ENCODE measurements at places on chromosomes 11 and 22.

DNA sequence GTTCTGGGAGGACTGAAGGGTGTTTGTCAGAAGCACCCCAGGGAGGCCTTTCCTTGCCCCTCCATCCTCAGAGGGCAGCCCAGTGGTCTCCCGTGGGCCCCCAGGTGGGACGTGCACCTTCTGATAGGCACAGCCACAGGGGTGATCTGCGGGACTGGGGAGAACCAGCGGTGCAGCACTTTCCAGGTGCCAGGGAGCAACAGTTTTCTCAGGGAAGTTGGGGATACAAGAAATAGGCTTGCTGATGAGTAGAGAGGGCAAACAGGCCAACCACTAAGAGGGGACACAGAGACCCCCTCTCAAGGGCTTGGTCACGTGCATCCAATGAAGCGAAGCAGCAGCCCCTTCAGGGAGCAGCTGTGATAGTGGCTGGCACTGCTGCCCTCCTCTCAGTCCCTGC is 107.1 kb upstream of the BID start:
- DNase-seq: no peak

DNA sequence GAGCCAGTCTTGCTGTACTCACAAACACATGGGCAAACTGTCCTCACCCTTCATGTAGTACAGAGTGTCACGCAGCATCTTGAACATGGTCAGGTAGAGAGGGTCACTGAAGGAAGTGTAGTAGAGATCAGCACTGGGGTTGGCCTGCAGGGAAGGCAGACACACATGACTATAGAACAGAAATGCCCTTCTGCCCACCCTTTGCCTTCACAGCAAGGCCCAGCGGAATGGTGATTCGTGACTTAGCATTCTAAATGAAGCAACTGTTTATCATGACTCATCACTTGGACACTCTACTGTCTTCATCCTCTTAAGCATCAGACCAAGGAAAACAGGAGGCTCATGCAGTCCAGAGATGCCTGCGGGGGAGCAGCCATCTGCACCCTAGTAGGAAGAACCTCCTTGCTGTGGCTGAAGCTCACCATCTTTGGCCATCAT is 33.4 kb downstream of the SERPIND1 start:
- no peak for DNase-seq

- no peak for DNase-seq
Observed at GRCh38 chr11:95566211-95566610, 223.4 kb downstream of the FAM76B start.

DNA sequence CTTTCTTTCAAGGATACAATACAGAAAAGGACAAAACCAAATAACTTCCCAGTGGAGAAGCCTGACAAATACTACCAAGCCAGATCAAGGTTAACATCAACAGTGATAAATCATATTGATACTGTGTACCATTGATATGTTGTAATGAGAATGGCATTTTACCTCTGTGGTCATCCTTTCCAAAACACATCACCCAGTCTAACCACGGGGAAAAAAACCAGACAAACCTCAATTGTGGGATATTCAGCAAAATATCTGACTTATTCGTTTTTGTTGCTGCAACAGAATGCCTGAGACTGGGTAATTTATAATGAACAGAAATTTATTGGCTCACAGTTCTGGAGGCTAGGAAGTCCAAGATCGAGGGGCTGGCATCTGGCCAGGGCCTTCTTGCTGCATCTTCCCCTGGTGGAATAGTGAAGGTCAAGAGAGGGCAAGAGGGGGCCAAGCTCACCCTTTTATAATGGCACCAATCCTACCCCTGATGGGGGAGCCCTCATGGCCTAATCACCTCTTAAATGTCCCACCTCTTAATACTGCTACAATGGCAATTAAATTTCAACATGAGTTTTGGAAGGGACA is 66.1 kb downstream of the FAM76B start:
- DNase-seq: no peak

DNA sequence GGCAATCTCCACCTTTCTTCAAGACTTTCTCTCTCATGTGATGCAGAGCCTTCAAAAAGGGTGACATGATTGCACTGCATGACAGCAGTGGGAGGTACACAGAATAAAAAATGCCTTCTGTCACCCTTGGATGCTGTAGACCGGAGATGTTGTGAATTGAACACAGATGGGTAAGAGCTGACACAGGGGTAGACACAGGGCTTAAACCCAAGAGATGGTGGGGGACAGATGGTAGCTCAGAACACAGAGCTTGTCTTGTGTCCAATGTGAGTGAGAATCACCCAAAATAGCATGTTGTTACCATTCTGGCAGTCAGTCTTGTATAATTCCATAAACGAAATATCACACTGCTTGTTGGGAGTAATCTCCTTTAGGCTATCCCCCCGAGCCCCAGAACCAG is 69.9 kb downstream of the JRKL start:
- DNase-seq: no peak

DNA sequence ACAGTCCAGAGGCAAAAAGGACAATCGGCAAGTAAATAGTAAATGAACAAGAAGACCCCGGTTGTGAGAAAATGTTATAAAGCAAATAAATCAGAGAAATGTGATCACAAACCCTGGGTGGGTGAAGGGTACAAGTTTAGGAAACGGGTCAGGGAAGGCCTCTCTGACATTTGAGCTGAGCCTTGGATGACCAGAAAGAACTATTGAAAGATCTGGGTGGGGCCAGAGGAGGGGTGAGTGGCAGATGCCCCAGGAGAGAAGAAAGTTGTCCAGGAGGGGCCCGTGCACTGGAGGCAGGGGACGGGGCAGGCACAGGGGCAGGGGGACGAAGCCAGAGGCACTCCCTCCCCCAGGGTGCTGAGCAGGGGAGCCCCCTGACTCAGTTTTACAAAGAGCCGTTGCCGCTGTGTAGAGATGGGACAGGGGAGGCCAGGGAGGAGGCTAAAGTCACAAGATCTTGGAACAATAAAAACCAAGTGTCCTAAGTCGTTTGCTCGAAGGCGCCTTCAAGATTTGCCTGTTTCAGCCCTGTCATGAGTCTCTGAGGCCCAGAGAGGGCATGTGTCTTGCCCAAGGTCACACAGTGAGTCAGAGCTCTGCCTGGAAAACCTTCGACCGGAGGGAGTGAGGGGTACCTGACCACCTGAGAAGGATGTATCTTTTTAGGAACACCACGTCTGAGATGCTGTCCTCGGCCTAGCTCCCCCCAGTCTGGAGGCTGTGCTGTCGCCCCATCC is 10.8 kb upstream of the PDGFB start:
- DNase-seq: no peak

- DNase-seq: no peak
Observed at GRCh38 chr11:118046964-118047700, 29.7 kb upstream of the TMPRSS4 start.

DNA sequence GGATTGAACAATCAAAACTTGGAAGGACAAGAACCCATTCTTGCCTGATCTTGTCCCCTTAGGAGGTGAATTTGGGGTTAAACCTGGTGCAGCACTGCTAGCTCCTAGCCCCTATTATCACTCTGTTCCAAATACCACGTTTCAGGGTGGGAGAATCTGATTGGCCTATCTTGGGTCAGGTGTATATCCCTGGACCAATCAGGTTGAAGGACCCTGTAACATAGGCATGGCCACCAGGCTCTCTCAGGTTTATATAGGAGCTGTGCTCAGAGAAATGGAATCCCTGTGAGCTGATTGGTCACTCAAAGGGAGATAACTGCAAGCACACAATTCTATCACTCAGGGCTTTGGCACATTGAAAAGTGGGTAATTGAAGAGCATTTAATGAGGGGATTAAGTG is 26.6 kb upstream of the AMPD3 start:
- no peak for DNase-seq

DNA sequence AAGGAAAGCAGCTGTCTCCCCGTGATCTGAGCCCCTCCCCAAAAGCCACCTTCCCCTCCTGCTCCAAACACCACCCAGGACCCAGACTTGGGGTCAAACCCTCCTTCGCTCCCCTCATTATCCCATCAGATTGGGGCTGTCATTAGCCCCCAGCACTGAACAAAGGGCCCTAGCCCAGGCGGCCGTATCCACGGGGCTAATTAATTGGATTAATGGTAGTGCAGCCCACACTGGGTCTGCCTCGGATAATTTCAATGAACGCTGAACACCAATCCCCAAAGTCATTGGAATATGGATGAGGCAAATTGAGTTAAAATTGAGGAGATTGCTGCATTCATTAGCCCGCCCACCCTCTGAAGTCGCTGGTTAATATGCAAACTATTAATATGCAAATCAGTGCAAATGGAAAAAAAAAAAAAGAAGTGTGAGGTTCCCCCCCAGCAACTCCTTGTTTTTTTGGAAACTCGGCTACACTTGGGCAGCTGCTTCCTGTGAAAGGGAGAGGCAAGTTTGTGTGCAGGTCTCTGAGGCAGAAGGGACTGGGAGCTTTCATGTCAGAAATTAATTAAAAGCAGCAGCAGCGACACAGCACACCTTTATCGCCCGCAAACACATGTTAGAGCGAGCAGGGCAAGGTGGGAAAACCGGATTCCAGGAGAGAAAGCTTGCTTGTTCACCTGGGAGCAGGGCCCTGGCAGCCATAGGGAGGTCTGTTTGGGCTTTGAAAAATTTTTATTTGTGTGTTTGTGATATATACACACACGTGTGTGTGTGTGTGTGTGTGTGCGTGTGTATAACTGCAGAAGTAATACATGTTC is 517.8 kb downstream of the MIAT start:
- DNase-seq: no peak

GRCh38 chr11:83921447-83922192 is 635.5 kb upstream of the CCDC90B start:
- DNase-seq: no peak
